ENCODE measurements at places on chromosomes 7 and 10.
A peak's percentile ranks its signal among the peaks of the same experiment; 100 is the strongest.

DNA sequence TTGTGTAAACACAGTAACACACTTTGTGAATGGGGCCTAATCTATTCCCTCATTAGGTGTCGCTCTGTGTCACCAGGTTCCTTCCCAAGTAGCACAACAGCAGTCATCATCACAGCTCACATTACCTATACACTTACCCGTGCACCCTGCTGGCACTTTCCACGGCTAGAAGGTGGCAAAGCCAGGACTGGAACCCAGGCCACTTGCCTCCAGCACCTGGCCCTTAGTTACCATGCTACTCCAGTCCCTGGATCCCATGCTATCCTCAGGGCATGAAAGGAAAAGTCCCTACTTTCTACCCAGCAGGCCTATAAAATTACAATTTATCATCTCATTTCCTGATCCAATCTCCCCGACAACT, 18.4 kb downstream of the SMURF1 start:
- DNase-seq: no peak

- no peak for DNase-seq
These were observed 735.5 kb upstream of the AUTS2 start for GRCh38 chr7:68862736-68863135.

DNA sequence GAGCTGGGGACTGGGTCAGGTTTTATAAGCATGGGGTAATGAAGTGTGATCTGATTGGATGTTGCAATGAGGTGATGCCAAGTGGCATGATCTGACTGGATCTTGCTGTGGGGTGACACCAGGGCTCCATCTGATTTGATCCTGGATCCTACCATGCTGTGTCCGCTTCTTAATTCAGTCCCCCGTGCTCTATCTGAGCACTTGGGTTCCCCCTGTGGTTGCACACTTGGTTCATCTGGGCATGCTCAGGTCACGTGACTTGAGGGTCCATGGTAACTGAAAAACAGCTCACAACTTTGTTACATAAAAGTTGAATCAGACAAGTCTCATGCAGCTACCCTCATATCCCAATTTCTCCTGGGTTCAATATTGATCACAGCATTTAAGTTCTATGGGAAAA, 448.6 kb upstream of the NRP1 start:
- DNase-seq: no peak

- DNase-seq: no peak
These were observed 116.0 kb downstream of the EGFR start for GRCh38 chr7:55134786-55135185.

DNA sequence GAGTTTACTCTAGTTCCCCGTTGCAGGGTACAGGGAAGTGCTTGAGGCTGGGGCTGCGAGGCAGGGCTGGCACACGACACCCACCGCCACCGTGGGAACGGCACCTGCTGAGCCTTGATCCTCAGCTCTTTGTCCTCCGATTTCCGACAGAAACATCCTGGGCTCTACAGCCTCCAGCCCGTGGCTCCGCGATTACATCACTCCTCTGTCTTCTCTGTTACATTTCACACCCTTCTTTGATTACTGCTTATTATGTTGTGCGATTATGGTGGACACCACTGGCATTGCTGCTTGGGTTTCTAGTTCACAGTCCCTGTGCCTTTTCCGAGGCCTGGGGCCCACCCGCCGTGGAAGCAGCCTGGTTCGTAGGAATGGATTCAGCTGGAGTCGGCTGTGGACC, 26.9 kb downstream of the FKBP6 start:
- no peak for DNase-seq

- DNase-seq: no peak
These were observed 115.1 kb upstream of the MEOX2 start for GRCh38 chr7:15801551-15801950.

- DNase-seq: no peak
These were observed 26.2 kb downstream of the ADK start for GRCh38 chr10:74177140-74177677.

GRCh38 chr7:53473371-53473770, 437.9 kb downstream of the POM121L12 start:
- no peak for DNase-seq

DNA sequence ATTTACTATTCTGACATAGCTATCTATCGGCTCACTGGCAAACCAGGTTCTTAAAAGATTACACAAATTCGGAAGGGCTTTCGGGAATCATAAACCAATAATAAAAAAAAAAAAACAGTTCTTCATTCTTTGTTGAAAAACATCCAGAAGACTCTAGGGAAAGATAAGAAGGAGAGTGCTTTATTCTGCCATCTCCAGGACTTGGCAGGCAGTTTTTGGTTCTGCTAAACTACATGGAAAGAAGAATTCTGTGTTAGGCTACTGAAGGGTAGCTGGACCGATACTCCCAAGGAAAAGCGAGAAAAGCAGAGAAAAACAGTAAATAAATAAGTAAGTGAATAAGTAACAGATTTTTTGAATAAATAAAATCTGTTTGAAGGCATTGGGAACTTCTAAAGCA, 423.5 kb upstream of the KLF6 start:
- DNase-seq: no peak

DNA sequence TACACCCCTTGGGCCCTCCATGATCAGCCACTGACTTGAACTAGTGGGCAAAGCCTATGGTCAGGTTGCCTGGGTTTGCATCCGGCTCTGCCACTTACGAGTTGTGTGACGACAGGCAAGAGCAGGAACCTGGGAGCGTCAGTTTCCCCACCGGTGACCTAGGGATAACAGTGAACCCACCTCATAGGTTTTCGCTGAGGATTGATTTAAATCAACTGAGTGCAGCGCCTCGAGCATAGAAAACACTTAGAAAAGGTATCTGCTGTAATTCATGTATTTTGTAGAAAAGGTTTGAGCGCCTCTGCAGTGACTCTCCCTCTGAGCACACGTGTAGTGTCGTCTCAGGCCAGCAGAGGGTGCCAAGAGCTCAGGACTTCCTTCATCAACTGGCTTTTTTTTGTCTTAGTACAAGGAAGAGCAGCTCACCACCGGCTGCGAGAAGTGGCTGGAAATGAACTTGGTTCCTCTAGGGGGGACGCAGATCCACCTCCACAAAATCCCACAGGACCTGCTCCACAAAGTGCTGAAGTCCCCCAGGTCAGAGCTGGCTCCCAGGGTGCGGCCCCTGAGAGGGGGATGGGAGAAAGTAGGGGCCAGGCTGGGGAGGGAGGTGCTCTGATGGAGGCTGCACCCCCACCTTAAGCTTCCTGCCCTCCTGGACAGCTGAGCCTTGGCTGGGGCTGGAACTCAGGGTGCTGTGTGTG, 27.7 kb downstream of the BTBD16 start:
- peak; percentile 69 for DNase-seq

- no peak for DNase-seq
These were observed 202.4 kb downstream of the PLXNA4 start for GRCh38 chr7:132373879-132374278.

DNA sequence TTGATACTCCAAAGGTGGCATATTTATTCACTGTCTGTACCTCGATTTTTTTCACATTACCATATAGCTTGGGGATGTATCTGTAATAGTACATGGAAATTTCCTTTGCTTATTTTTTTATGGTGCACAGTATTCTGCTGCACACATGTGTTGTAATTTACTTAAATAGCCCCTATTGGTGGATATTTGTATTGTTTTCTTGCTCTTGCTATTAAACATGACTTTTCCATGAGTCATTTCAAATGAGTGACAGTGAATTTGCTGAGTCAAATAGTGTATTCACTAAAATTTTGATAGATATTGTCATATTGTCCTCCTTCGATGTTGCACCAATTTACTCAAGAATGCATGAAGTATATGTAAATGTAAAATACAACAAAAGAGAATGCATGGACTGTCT, 122.7 kb upstream of the STEAP4 start:
- DNase-seq: no peak

GRCh38 chr7:84857336-84857735, 329.5 kb downstream of the SEMA3D start:
- no peak for DNase-seq

DNA sequence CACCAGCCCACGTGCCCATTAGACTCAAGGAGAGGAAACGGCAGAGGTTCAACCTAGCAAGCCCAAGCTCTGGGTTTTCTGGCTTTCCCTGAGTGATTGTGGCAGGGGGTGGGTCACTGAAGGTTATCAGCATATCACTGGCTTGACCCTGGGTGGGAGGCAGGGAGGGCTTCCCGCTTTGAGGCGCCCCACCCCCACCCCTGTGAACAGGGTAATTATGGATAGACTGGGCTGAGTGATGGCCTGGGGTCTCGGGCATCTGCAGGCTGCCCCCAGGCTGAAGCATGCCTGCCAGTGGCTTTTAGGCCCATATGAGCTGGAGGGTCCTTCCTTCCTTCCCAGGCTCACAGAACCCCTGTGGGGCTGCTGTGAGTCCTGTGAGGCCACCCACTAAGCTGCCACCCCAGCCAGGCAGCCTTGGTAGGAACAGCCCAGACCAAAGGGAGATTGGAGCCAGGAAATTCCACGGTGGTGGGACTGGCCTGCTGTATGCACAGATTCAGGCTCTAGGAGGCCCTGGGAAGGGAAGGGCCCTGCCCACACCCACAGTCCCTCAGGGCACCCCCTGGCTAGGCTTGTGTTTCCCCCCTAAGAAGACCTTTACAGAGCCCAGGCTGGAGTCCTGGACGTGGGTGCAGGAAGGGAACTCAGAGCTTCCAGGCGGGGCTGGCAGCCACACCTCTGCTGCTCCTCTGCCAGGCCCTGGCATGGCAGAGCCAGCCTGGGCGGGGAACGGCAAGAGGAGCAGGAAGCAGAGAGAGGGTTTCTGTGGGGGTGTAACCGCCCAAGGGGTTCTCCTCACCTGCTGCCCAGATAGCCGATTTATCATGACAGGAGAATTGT, 33.1 kb downstream of the GPRIN2 start:
- peak; percentile 15 for DNase-seq

DNA sequence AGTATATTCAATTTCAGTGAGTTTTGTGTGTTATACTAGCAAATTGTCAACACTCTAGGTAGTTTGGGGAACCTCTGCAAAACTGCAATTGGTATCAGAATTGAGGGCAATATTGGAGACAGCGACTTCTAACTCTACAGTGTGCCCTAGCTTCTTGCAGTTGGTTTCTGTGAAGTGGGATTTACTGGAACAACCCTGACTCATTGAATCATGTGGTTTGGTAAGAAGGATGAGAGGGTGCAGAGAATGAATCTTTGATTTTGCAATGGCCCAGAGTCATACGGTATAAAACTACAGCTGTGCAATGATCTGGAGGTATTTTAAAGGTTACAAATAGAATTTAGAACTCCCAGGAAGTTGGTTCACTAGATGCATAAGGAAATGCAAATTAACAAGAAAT, 129.1 kb upstream of the PPP1R3A start:
- no peak for DNase-seq

Data from activated T-cell treated with anti-CD3 and anti-CD28 coated beads, Interleukin-2, amount 50 U/mL, for 1 hour (primary cell).